COR-L47 (cell line): ENCODE measurements at places on chromosomes 2 and 18.

GRCh38 chr2:40041422-40042382, 262.6 kb upstream of the THUMPD2 start:
- DNase-seq: no peak

- no peak for DNase-seq
These were observed 122.2 kb upstream of the NXPH2 start for GRCh38 chr2:138902239-138902871.

- no peak for DNase-seq
These were observed 128.6 kb upstream of the EPC2 start for GRCh38 chr2:148515976-148516375.

GRCh38 chr18:73966954-73967353, 180.7 kb downstream of the FBXO15 start:
- DNase-seq: no peak

GRCh38 chr18:8602040-8602439, 7.2 kb upstream of the RAB12 start:
- no peak for DNase-seq

DNA sequence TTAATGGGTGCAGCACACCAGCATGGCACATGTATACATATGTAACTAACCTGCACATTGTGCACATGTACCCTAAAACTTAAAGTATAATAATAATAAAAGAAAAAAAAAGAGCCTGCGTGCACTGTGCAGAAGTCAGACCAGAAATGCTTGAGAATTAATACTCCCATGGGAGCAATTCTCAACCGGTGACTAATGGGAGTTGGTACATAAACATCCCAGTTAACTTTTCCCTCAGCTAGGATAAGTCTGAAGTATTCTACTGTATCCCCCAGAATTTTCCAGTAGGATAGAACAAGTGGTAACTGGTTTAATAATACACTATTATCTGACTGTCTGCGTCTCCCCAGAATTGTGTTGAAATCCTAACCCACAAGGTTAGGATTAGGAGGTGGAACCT, 113.6 kb upstream of the COL5A2 start:
- DNase-seq: no peak

DNA sequence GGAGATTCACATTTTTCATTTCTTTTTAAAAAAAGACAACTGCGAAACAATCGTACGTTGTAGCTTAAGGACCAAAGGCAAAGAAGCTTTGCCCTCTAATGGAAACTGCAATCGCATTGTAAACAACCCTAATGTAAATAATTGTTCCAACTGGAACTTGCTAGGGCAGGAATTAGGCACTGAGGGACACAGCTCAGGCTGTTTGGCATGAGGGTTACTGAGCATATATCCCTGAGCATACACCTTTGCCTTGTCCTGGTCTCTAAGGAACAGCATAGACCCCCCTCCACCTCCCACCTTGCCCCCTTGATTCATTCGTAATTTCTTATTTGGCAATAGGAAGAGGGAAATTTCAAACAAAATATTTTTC, 396.4 kb downstream of the LNPK start:
- no peak for DNase-seq

DNA sequence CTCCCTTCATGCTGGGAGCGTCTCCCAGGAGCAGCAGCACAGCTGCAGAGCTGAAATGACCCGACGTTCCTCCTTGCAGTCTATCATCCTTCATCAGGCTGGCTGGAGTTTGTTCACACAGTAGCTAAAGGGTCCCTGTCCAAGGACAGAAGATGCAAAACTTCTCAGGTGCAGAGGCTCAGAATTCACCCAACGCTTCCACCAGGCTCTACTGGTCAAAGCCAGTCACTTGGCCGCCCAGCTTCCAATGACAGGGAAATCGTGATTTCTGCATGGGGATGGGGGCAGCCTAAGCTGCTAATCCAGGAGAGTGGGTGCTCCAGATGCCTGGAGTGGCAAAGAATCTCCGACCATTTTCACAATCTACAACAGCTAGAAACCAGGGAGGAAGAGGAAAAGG, 97.0 kb upstream of the SALL3 start:
- DNase-seq: no peak

DNA sequence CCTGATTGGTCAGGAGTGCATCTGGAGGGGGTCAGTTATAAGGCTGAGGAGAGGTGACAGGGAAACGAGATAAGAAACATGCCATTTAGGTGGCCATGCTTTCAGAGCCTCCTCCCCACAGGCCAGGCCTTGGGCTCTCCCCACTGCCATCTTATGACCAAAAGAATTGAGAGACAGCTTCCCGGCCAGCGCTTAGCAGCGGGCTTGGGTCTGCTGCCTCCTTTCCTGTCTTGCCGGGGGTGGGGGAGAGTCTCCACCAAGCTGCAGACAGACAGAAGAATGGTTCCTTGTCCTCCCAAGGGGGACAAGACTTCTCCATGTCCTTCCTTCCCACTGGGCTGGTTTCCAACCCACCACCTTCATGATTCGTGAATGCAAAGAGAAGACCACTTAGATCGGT, 171.3 kb downstream of the SMAD7 start:
- DNase-seq: no peak

DNA sequence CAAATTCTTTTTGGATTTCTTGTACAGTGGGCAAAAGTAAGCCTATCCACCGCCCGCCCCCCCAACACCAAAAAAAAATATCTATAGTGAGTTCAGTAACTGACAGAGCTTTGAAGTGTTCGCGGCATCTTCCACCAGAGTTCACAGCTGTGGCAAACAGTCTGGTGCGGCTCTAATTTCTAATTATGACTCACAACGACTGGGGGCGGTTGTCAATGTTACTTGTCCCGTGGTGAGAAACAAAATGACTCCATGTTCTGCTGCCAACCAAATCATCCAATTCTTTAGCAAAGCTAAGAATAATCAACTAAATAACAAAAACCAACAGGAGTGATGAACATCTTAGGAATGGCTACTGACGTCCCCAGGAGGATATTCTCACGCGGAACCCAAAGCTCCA, 392.5 kb upstream of the SALL3 start:
- no peak for DNase-seq

- DNase-seq: no peak
These were observed 26.2 kb downstream of the UNC50 start for GRCh38 chr2:98634406-98635092.

DNA sequence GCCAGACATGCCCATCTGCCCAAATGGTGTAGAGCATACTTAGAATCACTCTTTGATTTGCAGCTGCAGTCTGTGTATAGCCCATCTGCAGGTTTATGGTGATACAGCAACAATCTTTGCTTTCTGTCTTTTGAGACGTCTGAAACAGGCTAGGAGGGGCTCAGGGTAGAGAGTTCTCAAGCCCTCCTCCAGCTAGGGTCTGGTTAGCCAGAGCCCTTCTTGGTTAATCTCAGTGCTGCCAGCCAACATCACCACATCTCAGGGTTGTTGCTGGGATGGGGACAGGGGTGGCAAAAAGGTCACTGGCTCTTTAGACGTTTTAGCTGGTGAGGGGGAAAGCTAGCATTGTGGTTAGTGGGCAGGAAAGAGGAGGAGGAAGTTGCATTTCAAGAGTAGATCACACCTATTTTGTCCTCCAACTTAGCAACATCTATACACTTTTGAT, 136.6 kb upstream of the ACAA2 start:
- DNase-seq: no peak

DNA sequence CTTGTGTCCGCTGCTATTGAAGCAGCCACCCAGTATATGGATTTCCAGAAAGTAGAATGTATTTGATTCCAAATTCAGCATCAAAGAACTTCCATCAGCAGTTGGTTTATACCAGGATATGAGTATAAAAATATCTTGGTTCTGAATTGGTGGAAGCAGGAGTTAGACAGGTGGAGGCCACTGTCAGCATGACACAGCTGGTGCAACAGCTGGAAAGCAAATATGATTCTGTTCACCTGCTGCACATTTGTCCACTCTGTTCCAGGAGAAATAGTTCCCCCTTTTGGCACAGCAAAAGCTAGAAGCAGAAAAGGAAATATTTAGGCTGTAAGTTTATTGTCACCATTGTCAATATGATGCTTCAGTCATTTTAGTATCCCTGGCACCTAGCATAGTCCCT, 41.2 kb downstream of the KIAA2012 start:
- DNase-seq: no peak

DNA sequence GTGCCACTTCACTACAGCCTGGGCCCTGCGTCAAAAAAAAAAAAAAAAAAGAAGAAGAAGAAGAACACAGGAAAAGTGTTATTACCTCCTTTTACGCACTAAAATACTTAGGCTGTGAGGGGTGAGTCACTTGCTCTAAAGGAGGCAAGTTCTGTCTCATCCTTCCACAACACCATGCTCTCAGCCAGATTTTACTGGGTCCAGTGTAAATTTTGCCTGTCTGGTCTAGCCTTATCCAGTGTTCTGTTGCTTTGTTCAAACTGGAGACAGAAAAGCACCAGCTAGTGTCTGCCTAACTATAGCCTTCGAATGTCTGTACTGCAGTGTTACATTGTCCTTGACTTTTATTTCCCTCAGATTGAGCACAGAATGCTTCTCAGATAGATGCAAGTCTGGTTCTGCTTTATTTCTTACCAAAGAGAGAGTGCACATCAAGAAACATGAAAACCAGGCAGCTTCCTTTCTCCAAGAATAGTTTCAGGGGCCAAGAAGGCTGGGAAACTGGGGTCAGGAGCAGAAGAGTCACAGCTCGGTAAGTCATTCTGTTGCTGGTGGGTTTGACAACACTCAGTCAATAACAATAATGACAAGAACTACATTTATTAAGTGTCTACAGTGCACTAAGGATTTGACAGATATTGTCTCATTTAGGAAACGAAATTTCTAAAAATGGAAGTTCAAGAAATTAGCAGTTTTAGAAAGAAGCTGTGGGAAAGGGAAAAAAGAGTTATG, 3.1 kb upstream of the MSGN1 start:
- DNase-seq: no peak

DNA sequence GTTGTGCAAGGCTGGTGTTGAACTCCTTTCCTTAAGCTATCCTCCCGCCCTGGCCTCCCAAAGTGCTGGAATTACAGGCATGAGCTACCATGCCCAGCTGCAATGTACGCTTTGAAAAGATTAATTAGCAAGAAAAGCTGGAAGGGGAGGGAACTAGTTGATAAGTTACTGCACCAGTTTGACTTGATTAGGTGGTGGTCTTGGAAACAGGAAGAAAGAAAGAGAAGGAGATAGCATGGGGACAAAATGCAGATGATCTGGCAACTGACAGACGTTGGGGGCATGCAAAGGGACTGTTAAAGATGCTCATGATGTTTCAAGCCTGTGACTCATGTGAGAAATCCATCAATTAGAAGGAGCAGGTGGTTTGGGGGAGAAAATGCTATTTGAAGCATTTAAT, 68.6 kb downstream of the PLEKHM3 start:
- no peak for DNase-seq

DNA sequence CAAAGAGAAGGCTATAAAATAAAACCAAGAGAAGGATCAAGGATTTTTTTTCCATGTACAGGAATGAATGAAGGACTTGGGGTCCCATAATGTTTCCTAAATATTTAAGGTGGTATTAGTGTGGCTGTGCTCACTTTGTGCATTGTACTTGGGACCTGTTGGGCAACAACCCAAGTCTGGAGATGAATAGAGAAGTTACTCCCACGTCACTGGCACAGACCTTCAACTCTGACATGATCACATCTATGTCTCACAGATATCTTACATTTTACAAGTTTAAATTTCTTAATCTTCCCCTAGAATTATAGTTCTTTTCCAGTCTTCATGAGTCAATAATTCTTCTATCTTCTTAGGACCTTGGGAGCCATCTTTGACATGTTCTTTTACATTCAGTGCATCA, 133.4 kb downstream of the PLCL1 start:
- DNase-seq: no peak

DNA sequence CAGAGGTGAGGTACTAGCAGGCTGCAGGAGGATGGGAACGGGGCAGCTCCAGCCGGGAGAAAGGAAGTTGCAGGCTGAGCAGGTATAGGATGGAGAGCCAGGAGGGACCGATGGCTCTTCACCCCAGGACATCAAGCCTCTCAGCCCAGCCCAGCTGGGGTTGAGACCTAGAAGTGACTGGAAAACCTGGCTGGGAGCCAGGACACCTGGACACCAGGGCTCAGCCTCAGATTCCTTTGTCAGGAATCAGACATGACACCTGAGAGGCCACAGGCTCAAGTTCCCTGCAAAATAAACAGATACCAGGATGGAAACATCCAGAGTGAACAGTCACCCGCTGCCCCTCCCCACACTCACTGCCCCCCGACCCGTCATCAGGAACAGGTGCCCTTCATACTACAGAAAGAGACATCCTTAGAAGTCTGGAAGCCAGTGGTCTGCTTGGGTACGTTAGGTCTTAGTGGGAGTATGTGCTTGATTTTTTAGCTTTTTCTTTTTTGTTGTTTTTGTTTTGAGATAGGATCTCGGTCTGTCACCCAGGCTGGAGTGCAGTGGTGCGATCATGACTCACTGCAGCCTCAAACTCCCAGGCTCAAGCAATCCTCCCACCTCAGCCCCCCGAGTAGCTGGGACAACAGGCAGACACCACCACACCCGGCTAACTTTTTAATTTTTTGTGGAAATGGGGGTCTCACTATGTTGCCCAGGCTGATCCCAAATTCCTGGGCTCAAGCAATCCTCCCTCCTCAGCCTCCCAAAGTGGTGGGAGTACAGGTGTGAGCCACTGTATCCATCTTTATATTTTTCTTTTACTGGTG, 95.7 kb upstream of the STPG4 start:
- peak; percentile 21 for DNase-seq

DNA sequence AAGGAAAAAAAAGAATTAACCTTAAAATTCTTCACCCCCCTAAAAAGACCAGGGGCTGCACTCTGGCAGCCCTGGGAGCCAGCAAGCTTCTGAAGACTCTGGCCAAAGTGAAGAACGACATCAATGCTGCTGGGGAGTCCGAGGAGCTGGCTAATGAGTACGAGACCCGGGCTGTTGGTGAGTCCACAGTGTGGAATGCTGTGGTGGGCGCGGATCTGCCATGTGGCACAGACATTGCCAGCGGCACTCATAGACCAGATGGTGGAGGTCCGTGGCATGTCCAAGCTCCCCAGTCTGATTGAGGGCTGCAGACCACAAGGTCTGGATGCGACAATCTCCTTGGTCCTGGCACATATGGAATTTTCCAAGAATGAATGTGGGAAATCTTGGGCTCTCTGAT, 47.4 kb downstream of the TRPM8 start:
- DNase-seq: no peak

DNA sequence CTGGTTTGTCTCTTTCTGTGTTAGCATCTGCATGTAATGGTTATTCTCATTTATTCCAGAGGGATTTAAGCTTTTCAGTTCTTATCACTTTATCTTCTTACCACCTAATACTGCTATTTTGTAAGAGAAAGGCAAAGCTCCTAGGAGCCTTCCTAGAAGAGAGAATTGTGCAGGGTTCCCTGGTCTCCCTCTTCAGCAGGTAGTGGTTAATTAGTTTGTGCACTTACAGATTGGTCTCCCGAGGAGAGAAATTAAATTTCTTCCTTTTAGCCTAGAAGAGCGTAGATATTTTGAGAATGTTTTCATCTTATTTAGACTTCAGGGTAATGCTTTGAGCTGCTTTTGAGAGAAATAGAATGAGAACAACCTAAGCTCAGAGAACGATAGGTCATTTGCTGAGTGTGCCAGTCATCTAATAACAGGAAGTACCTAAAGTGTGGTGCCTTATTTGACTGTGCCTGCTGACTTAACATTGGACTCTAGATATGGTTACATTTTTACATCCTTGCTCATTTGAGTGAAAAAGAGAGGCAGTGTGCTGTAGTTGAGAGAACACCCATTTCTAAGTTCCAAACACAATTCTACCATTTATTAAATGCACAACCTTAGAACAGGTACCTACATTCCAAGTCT, 651.4 kb downstream of the STK39 start:
- DNase-seq: no peak
